ENCODE measurements at places on chromosomes 12 and 14.
A peak's percentile ranks its signal among the peaks of the same experiment; 100 is the strongest.

GRCh38 chr14:30656190-30656632 lies 34.1 kb downstream of the SCFD1 start:
- peak; percentile 7 for DNase-seq

DNA sequence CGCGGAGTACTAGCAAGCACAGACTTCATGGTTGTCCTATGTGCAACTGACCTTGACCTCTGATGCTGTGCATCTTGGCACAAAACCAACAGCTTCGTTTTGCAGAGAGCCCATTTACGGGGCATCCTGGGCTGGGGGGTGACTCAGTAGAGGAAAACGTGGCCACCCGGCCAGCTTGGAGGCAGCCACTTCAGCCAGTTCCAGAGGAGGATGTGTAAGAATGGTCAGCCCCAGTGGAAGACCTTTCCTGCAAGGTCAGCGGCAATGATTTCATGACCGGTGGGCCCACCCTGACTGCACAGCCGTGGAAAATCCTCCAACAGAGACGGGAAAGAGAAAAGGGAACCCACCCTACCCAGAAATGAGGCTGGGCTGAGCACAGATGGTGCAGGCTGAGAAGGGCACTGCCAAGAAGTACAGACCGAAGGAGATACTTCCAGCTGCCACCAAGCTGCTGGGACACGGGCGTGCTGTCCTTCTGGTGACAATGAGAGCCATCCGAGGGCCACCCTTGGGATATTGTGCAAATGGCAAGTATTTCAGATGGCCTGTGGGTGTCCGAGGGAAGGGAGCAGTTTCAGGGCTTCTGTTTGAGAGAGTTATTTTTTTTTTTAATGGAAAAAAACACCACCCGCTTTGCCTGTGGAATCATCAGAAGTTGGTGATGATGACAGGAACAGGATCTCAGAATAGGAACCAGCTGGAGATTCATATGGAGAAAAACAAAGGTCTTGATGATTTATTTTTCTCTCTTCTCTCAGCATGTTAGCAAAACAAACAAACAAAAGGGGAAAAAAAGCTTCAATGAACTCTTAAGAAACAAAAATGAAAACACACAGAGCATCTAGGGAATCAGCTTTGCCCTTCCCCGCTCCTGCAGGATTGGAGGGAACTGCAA lies 120.2 kb upstream of the RFLNA start:
- no peak for DNase-seq

GRCh38 chr14:24312736-24313507 lies 1.6 kb downstream of the LTB4R start:
- peak; percentile 77 for DNase-seq

DNA sequence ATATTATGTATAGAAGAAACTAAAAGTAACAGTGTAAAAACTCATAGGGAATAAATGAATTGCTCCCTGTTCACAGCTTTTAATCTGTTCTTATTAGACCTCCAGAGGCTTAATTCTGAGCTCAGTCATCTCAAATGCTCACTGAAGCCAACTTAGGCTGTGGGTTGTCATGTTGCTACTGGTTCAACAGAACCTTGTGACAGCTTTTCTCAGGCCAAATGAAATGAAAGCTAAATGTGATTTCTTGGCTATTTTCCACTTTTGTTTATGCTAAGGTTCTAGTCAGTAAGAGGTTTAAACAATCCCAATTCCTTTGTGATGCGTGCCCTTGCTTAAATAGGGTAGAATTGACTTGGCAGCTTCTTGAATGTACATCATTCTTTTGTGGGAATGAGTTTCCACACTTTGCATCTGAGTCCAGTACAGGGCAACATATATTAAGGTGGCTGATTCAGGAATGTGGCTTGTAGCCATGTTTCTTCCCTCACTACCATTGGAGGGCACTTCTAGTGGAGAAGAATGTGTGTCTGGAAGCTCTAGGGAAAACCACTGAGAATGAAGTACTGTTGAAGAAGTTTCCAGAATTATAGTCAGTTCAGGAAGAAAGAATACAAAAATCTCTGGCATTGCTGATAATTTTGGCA lies 156.4 kb downstream of the NEDD1 start:
- no peak for DNase-seq

- DNase-seq = peak; percentile 97
Observed at GRCh38 chr14:94080621-94081385, at the start of the genes DDX24 and IFI27L1. DDX24 (minus strand) TSS chr14:94081202; CDS start chr14:94079742, 1,460 bp downstream. IFI27L1 (plus strand) TSS chr14:94081310; CDS start chr14:94096938, 15,628 bp downstream.

- DNase-seq = no peak
Observed at GRCh38 chr12:65510584-65511050, 232.1 kb downstream of the MSRB3 start.

DNA sequence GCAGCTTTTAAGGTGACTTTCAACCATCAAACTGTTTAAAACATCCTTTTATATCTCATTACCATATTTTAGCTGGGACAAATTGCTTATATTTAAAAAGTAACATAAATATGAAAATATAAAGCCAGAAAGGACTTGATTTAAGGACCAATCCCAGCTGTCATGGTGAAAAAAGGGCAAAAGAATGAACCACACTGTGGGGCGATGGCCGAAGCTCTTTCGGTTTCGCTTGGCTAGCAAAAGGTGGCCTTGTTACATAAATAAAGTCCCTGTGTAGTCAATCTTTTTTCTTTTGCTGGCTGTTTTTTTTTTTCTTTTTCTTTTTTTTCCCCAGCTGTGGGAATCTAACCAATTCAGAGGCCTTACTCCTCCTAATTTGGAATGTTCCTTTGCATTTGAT lies 50.9 kb downstream of the FBXO33 start:
- no peak for DNase-seq

- DNase-seq = no peak
Observed at GRCh38 chr12:15702276-15702675, 86.9 kb downstream of the EPS8 start.

GRCh38 chr12:13595536-13596443 lies 385.6 kb downstream of the GRIN2B start:
- DNase-seq = no peak

GRCh38 chr14:81991998-81992397 lies 458.3 kb upstream of the SEL1L start:
- DNase-seq = no peak

DNA sequence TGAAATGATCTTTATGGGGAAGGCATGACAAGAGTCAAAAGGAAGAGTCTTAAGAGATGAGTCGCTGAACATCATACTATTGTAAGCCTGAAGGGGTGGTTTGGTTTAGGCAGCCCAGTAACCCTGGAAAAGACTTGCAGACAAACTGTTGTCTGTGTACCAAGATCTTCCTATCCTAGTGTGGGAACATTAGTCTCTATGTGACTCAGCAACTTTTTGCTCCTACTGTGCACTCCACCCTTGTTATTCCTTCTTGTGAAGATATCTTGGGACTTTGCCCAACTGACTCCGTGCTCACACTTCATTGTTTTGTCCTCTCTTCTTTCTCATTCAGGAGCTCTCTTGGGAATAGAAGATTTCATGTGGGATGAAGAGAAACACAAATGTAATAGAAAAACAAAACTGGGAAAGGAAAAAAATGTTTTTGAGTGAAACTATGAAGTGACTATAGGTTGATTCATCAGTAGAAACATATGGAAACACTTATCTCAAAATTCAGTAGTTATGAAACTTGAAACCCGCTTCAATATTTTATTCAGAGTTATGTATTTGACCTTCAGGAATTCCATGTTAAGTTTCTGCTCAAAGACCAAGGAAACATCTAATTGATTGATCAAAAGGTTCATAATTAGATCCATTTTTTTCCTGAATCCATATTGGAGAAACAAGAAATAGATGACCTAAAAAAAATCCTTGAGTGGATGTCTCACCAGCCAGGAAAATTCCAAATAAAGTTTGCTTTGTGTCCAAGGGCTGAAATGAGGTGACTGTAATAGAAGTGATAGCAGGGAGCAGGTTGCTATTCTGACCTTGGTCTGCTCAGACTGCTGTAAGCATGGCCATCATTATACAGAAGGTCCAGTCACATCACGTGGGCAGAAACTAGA lies 67.2 kb downstream of the BTG1 start:
- no peak for DNase-seq

DNA sequence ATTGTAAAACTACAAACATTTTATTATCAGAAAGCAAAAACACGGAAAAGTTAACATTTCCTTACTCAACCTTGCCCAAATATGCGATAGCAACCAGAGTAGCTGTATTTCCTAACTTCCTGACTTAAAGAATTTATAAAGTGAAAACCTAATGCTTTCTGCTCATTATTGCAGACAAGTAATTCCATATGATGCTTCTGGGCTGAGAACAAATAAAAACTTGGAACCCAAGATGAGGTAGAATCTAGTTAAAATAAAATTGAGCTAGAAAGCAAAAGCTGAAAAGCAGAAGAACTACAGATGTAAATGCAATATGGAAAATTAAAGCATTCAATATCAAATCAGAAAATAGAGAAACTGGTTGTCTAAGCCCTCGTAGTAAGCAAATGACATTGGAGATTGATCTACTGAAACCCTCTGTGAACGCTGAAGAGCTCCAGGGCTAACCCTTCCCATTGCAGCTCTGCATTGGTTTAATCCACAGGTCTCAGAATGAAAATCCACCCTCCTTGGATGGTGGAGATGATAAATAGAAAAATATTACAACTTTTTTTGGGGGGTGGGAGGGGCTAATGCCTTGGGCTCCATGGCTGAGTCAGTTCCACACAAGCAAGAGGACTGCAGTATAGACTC lies 40.7 kb downstream of the CORO1C start:
- DNase-seq = no peak

DNA sequence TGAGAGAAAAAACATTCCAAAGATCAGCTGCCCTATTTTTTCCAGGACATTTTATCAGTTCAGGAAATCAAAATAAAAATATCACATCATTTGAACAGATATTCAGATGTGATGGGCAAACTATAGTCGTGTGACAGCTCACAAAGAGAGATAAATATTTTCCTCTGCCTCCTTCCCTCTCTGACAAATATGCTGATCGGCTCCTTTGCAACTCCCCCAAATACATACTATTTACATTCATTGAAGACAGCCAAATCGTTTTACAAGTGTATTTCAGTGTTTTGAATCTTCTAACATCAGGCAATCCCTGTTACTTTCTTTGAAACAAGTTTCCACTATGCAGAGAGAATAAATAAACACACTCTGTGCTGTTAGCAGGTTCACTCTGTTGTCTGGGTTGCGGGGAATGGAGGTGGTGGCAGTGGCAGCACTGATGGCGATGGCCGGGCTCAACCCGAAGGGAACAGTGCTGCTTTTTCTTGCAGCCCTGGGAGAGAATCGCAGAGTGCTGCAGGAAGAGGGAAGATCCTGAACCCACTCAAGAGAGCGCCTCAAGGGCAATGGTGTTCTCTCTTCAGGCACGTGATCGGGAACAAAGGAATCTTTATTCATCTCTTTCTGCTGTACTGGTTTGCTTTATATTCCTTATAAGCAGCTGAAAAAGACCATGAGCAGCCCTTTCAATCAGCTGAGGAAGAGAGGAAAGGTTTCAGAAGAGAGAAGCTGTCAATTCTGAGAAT lies 142.5 kb downstream of the PHLDA1 start:
- no peak for DNase-seq

GRCh38 chr12:24919346-24920001 lies 29.4 kb downstream of the BCAT1 start:
- no peak for DNase-seq

- no peak for DNase-seq
Observed at GRCh38 chr14:90522571-90523191, 125.9 kb downstream of the CALM1 start.

GRCh38 chr12:6177642-6178358 lies 22.4 kb upstream of the CD9 start:
- DNase-seq = no peak

- DNase-seq = no peak
Observed at GRCh38 chr12:110940296-110940695, 19.9 kb upstream of the MYL2 start.

GRCh38 chr12:68619541-68619940 lies 8.8 kb downstream of the RAP1B start:
- DNase-seq = no peak

DNA sequence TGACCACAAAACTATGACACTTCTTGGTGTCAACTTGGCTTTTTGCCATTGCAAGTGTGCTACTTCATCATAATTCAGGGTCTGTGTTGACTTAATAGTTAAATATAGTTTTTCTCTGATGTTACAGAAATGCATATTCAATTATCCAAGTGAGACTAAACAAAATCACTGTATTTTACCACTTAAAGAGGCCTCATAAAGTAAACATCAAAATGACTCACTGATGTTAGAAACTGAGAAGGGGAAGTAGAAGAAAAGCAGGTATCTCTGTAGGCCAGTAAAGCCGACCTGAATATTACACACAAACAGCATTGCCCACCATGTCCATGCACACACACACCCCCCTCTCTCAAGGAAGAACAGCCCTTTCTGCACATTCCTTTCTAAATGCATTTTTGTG lies 55.4 kb downstream of the RPAP3 start:
- DNase-seq = no peak

GRCh38 chr12:120252071-120252906 lies 13.2 kb downstream of the PXN start:
- DNase-seq = peak; percentile 63

DNA sequence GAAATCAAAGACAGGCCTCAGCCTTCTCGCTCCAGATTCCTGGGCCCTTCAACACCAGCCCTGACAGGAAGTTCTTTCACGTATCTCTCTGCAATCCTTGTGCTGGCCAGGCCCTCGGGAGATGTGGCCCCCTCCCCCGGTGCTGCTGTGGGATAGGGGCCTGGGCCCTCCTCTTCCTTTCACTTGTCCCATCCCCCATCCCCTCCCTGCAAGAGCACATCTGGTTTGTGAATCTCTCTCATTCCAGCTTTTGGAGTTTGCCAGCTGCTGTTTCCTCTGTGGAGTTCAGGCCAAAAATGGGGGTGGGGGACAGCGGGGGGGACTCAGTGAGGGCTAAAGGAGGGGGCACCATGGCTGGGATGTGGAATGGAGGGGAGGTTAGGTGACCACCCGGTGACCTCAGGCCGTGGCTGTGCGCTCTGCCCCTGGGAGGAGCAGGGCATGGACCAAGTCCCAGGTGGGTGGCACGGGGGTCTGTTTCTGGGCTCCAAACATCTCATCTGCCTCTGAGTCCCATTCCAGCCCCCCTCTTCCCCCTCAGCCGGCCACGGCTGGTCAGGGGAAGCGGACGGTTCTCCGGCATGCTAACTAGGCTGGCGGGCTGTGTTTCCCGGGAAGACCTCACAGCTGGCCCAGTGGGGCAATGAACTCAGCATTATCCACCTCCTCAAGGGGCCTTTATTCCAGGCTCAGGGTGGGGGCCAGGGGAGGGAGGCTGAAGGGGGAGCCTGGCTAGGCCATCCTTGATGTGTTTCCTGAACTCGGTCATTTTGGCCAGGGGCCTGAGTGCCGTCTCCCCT lies 7.4 kb downstream of the LRP1 start:
- no peak for DNase-seq

DNA sequence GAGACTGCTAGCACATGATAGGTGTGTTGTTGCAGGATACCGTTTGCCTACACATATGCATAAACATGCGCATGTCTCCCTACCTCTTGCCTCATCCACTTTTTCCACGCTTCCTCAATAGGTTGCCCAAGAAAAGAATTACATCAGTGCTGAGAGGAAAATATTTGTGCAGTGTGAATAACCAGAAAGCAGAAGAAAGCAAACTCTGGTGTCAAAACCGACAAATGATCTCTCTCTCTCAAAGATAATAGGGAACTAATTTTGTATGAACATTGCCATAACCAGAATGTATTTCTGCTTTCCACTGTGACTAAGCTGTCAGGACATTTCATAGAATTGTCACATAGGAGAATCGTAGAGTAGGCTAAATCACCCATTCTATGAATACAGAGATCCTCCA lies 1.3 kb downstream of the CLEC7A start:
- DNase-seq = peak; percentile 66
